ENCODE measurements at places on chromosomes 6 and 20. TPM values are rescaled to one million over a fixed set of nuclear protein-coding genes. Genes with fewer than 3 reads are reported as not detected.

RBM12 gene
- total RNA-seq: 26.8 TPM

DNA sequence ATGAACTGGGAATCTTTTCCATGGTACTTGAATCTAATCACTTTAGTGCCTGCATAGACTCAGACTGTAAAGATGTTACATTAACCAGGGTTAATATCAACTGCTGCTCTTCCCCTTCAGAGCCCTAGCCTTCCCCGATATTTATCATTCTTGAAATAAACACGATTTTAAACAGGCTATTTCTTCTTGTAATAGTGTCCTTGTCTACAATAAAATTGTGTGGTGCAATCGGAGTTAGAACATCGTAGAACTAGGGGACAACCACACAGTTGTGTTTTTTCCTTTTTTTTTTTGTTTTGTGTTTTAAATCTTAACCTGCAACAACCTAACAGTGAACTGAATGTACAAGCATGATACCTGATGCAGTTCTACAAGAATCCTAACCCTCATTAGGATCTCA, 4.5 kb downstream of the GJA1 start:
- DNase-seq: no peak

GRCh38 chr6:75236630-75237029, 7.0 kb downstream of the COX7A2 start:
- no peak for DNase-seq

GRCh38 chr6:29945281-29945820, 3.0 kb downstream of the HLA-A start:
- no peak for DNase-seq

PRKN gene
- total RNA-seq: 4.9 TPM

MROH8 gene
- 1.5 TPM for total RNA-seq

DNA sequence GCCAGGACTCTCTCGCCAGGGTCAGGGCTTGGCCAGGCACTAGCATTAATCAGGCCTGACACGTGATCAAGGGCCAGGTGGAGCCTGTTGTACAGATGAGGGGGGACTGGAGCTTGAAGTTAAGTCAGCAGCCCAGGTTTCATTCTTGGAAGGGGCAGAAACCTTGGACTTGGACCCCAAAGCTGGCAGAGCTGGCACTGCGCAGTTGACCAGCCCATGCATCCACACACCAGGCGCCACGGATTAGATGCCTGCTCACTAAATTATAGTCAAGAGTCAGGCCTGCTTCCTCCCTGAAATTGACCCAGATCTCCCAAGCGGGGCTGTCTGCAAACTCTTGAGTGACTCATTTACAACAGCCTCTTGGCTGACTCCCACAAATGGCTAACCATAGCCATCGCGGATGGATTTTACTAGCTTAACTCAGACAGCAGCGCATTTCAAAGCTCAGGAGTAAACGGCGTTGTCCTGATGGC, 4.1 kb upstream of the TAF4 start:
- DNase-seq: no peak

DNA sequence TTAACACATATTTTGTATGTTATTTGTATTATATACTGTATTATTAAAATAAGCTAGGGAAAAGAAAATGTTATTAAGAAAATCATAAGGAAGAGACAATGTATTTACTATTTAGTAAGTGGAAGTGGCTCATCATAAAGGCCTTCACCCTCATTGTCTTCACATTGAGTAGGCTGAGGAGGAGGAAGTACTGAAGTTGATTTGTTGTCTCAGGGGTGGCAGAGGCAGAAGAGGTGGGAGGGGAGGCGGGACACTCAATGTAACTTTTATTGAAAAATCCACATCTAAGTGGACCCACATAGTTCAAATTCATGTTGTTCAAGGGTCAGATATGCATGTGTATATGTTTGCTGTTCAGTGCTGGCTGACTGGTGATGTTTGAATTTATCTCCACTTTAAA, 210.2 kb upstream of the CITED2 start:
- DNase-seq: no peak

PACSIN1 gene
- 0.74 TPM for total RNA-seq

- no peak for DNase-seq
Measured at GRCh38 chr6:128069188-128069587, 168.3 kb upstream of the THEMIS start.

DNA sequence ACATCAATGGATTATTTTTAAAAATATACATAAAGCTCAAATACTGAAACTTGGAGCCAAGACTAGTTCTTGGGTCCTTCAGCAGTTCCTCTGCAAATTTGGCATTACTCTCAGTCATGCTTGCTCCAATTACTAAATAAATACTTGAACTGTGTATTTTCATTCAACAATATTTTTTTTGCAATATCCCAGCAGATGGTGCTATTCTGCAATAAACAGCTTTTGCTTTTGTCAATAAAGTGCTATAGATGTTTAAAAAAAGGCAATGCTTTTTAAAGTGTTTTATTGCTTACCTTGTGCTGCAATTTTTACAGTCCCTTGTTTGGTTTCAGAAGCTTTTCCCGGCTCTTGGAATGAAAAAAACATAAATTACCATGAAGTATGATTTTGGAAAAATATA, 243.4 kb downstream of the TRDN start:
- no peak for DNase-seq

OLIG3 gene
- total RNA-seq: not detected

HMGCLL1 gene
- total RNA-seq: 1.7 TPM

GRCh38 chr20:58102744-58103516, 125.5 kb downstream of the ANKRD60 start:
- DNase-seq: no peak

GRCh38 chr6:19472153-19472552, 365.0 kb upstream of the ID4 start:
- no peak for DNase-seq

- no peak for DNase-seq
Measured at GRCh38 chr6:7787137-7787608, 61.3 kb downstream of the BMP6 start.

DNA sequence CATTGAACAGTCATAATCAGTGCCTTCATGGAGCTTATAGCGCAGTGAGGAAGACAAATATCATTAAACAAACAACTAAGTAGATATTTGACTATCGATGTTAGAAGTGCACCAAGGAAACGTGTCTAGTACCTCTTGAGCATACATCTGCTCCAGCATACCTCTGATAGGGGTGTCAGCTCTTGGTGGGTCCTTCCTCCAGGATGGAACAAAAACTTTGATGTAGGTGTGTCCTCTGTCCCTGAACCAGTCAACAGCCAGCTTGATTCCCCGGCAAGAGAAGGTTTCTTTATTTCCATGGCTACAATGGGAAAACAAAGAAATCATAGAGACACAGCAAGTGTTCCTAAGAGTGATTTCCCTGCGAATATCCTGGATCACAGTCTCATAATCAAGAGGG, 23.1 kb downstream of the ZC3H12D start:
- DNase-seq: no peak

- DNase-seq: no peak
Measured at GRCh38 chr6:133613211-133613610, 275.7 kb upstream of the TCF21 start.

Measured in vagina (tissue), 2 donors.